ENCODE measurements at places on chromosomes 12 and 14.

- DNase-seq, result no peak
These were observed 42.7 kb upstream of the SLC6A15 start for GRCh38 chr12:84955298-84955697.

GRCh38 chr12:69131077-69131476 is 108.3 kb upstream of the CPSF6 start:
- no peak for DNase-seq

DNA sequence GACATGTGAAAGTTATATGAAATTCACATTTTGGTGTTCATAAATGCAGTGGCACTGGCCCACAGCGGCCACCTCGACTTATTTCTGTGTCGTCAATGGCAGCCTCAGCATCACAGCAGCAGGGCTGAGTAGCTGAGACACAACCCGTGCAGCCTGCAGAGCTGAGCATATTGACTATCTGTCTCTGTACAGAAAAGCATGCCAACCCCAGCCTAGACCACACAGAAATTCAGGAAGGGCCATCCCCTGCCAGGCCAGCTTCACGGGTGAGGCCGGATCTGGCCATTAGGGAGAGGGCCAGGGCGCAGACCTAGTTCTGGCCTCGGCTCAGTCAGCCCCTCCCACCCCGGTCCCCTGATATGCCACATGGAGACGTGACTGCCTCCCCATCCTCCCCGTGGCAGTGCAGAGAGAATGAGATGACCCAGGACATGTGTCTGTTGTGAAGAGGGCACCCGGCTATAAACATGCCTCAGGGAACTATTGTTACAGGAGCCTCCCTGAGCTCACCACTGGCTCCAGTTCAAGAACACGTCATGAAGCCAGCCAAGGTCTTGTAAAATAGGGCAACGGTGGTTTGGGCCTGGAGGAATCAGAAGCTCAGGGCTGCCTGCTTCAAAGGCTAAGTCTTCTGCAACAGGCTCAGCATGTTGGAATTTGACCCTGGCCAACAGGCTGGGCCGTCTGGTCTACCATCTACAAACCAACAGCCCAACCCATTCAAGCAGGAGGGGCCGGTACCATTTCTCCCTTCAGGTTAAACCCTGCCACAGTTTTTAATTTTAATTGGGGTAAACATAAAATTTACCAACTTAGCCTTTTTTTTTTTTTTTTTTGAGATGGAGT is 25.5 kb downstream of the SCARB1 start:
- DNase-seq, result no peak

GRCh38 chr12:66584673-66585072 is 94.2 kb downstream of the GRIP1 start:
- DNase-seq, result no peak

GRCh38 chr12:5220099-5220498 is 176.4 kb downstream of the KCNA5 start:
- DNase-seq, result no peak

DNA sequence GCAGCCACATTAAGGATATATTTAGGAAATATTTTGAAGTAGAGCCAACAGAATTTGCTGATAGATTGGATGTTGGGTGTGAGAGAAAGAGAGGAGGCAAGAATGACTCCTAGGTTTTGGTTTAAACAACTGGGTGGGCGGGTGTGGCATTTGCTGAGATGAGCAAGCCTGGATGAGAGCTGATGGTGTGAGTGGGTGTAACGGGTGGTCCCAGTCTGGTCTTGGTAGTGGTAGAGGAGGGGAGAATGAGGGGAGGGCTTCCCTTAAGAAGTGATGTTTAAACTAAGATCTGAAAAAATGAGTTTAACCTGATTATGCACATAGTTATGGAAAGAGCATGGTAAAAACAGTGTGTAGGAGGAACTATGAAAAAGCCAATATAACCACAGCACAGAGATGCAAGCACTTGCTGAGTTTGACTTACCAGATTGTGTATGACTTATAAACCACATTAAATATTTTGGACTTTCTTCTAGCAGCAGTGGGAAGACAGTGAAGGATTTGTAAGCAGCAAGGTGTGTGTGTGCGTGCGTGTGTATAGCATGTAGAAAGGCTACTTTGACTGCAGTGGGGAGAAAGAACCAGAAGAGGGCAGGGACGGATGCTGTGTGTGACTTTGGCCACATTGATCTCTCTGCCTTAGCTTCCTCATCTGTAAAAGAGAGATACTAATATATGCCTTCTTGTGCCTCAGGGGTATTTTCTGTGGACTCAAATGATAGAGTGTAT is 139.7 kb downstream of the PRIMA1 start:
- DNase-seq, result peak; percentile 36

DNA sequence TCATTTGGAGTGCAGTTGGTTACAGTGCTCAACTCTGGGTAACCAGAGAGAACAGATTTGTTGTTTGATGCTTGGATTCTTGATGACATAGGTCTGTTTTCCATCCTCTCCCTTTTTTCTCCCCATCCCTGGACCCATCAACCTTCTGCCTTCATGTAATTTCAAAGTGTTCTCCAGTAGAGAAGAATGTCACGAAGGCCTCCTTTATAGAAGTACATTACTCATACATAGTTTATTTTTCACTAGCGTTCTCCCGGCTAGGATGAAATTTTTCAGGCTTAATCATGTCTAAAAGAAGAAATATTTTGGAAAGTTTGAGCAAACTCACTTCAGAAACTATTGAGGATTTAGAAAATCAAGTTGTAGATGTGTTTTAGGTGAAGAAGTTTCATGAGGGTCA is 20.9 kb upstream of the APPL2 start:
- DNase-seq, result no peak

- DNase-seq, result no peak
These were observed 30.7 kb downstream of the DGLUCY start for GRCh38 chr14:91144425-91145145.

DNA sequence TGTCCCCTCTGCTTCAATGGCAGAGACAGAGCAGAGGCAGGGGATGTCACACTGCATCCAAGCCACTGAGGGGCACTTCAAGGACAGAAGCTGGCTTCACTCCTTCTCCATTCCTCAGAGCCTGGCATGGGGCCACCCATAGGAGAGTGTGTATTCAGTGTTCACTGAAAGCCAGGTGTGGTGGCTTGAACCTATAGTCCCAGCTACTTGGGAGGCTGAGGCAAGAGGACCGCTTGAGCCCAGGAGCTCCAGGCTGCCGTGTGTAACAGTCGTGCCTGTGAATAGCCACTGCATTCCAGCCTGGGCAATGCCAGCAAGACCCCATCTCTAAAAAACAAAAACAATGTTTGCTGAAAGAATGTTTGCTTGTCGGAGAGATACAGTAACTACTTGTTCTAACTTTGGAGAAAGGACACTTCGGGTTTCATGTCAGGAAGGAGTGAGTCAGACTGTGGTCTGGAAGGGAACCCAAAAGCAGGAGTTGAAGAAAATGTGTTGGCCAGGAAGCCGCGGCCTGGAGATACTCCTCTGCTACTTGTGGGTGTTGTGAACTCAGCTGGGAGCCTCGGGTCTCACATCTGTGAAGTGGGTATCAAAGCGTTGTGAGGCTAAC is 43.4 kb downstream of the ELK3 start:
- DNase-seq, result peak; percentile 82

GRCh38 chr12:89345830-89346740 is 6.2 kb downstream of the DUSP6 start:
- peak; percentile 94 for DNase-seq

Data from activated CD4-positive, alpha-beta T cell treated with anti-CD3 and anti-CD28 coated beads, Interleukin-10, Interleukin-2, amounts not matched to agents 100 ng/mL and 50 ng/mL, durations not matched to agents 16 hours and 8 hours (primary cell).